Hepatic stellate cell (primary cell): ENCODE measurements at places on chromosomes 13 and 19.

DNA sequence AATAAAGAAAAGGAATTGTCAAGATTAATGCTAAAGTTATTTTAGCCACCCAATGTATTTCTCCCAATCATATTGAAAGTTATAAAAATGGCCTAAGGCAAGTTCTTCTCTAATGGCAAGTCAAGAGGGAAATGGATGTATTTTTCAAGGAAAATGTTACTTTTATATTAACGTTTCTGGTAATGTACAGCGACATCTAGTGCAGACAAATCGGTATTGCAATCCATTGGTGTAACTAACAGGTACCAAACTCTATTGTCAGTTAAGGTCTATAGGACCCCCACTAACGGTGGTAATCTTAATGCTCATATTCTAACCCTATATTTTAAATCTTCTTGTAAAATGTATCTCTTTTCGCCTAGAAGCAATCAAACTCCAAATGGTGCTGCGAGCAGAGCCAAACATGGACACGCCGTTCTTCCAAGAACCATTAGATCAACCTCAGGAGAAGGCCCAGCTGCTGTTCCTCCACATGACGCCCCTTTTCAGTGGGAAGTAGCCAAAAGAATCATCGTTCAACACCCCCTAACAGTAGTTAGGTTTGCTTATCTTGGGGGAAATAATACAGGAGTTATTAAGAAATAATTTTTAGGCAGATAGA lies 98.5 kb upstream of the PABPC3 start:
- peak; percentile 14 for DNase-seq

DNA sequence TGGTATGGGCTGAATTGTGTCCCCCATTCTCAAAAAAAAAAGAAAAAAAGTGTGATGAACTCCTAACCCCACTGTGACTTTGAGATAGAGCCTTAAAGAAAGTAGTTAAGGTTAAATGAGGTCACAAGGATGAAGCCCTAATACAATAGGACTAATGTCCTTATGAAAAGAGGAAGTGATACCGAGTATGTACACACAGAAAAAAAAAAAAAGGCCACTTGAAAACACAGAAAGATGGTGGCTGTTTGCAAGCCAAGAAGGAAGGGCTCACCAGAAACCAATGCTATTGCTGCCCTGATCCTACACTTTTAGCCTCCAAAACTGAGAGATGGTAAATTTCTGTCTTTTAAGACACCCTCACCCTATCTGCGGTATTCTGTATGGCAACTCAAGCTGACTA lies 955.6 kb downstream of the PCDH17 start:
- DNase-seq: no peak

DNA sequence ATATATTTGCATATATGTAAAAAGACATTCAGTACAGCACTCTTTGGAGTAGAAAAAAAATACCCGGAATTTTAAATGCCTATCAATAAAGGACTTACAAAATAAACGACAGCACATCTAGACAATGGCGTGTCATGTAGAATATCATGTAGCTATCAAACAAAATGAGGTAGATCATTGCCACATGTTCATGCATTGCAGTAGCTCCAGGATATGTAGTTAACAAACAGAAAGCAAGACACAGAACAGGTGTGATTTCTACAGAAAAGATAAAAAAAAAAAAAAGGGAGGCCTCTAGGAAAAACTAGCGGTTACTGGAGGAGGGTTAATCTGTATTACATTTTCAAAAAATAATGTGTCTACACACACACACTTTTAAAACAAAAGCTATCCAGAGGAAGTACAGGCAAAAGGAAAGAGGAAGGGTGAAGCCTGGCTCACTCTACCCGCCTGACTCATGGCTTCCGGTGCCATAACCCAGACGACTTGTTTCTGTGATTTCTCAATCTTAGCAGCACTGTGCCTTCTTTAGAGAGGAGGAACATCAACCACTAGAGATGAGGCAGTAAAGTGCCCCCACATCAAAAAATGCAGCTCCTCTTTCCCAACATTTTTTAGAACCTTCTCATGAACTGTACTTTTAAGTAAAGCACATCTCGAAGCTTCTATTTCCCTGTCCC lies 6.9 kb downstream of the KCTD12 start:
- peak; percentile 31 for DNase-seq

DNA sequence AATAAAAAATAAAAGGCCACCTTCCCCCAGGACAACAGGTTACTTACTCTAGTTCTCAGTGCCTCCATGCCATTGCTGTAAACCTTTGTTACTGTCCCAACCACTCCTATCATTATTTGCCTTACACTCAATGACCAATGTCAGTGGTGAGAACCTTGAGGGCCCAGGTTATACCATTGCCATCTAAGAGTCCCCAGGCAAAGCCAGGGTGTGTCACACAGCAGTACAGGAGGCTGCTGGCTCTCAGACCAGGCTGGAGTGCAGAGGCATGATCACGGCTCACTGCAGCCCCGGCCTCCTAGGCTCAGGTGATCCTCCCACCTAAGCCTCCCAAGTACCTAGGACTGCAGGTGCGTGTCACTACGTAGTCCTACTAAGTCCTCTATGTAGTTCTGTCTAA lies 6.1 kb downstream of the ELAVL1 start:
- DNase-seq: no peak

DNA sequence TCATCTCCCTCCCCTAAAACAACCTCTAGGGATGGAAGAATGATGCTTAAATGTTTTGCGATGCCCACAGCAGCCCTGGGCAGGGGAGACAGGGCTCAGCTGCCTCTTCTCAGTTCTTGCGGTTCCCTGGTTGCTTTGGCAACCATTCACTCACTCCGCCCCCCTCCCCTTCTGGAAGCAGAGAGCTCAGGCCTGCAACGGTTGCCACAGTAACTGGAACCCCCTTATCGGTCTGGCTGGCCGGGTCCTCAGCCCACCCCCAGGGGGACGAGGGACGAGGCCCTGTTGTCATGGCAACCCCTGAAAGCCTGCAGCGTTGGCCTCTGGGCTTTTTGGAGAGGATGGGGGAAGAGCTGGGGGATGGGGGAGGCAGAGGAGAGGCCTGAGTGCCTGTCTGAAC lies 19.5 kb downstream of the NOVA2 start:
- no peak for DNase-seq
